Activated naive CD8-positive, alpha-beta T cell treated with anti-CD3 and anti-CD28 coated beads, Interleukin-2, amount 10 ng/mL, durations not matched to agents 7 days and 5 days (primary cell): ENCODE measurements at places on chromosomes 7 and 10. TPM values are rescaled to one million over a fixed set of nuclear protein-coding genes. Genes with fewer than 3 reads are reported as not detected.

DNA sequence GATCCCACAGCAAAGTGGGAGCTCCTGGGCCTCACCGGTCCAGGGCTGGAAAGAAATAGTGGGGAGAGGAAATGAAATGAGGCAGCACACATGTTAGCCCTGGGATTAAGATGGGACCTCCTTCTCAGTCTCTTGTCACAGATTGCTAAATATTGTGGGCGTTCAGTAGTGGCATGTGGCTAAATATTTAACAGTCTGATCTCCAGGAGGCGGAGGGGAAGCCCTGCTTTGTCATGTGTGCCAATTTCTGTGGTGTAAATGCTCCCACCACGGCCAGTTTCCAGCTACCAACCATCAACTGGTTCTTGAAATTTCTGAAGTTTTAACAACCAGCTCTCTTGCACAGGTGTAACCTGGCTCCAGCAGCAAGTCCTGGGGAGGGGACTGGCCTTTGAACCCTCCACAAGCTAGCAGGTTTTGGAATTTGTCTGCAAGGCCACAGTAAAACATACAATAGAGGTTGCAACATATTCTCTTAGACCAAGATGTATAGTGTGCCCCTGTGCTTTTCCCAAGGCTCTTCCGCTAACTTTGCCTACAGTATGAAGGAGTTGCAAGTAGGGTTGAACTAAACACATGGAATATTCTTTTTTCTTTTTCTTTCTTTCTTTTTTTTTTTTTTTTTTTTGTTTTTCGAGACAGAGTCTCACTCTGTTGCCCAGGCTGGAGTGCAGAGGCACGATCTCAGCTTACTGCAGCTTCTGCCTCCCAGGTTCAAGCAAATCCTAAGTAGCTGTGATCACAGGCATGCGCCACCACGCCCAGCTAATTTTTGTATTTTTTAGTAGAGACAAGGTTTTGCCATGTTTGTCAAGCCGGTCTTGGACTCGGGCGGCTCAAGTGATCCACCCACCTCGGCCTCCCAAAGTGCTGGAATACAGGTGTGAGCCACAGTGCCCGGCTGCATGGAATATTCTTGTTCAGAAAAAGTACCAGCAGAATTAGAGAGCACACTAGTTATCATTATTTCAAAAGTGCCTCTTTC is 103.1 kb upstream of the PCBD1 start:
- no peak overlapping the region for H3K27ac ChIP-seq
- no peak overlapping the region for H3K4me3 ChIP-seq
- peaks cover under 1% of the 10 kb centered on the region for H3K4me1 ChIP-seq
- H3K36me3 ChIP-seq: no peaks in the 10 kb centered on the region
- DNase-seq: peak; percentile 17

DNA sequence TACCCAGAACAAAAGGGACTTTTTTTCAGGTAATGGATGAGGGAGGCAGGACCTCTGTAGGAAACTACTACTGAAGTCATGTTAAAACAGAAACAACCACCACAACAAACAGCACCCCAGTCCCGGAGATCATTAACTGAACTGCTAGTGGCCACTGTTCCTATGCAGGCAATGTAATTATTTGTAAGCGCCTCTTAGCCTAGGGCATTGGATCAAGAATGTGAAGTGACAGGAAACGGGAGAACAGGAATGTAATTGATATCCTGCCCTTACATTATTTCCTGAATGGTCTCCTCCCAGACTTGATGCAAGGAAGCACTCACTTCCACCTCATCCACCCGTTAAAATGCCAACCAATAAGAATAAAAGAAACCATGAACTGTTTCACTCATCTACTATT is 16.7 kb upstream of the GAD2 start:
- peaks cover 6% of the 10 kb centered on the region for H3K36me3 ChIP-seq
- H3K27ac ChIP-seq: no peak overlapping the region
- peaks cover 13% of the 10 kb centered on the region for H3K27me3 ChIP-seq
- DNase-seq: no peak
- no peak overlapping the region for H3K4me3 ChIP-seq

GRCh38 chr10:79385804-79386531 is 38.7 kb downstream of the PPIF start:
- no peak overlapping the region for H3K27ac ChIP-seq
- peak; percentile 26 for DNase-seq
- H3K36me3 ChIP-seq: no peaks in the 10 kb centered on the region
- no peaks in the 10 kb centered on the region for H3K27me3 ChIP-seq

DNA sequence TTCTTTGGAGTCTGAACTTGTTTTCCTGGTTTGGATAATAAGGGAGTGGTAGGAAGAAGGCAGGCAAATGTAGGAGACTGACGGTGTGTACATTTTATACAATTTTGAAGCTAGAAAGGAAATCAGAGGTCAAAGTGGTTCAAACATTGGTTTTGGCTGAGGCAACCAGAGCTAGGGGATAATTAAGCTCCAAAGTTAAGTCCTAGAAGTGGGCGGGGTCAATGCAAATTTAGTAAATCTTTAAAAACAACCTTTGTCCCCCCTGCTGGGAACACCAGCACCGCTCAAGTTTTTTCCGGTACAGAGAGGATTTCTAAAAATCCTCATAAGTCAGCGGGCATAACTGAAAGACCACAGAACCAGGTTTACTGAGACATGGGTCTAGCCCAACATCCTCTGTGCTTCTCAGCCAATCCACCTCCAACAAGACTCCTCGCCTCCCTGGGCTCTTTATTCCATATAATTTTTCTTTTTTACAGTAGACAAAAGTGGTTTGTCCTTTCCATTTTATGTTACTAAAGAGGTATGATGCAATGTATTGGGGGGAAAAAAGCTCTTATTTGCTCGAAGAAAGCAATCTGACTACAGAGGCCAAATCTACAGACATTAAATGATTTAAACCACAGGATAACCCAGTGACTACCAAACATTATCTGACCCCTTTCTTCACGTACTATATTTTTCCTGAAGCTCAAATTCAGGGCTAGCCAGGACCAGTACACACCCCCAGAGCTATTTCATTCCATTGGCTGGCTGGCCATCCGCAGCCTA is 1.6 kb downstream of the GLUD1 start:
- no peak for DNase-seq
- peaks cover 35% of the 10 kb centered on the region for H3K4me1 ChIP-seq
- H3K27me3 ChIP-seq: no peaks in the 10 kb centered on the region
- H3K36me3 ChIP-seq: peaks cover 9% of the 10 kb centered on the region

The CLDN12 gene
- total RNA-seq: 5.0 TPM

DNA sequence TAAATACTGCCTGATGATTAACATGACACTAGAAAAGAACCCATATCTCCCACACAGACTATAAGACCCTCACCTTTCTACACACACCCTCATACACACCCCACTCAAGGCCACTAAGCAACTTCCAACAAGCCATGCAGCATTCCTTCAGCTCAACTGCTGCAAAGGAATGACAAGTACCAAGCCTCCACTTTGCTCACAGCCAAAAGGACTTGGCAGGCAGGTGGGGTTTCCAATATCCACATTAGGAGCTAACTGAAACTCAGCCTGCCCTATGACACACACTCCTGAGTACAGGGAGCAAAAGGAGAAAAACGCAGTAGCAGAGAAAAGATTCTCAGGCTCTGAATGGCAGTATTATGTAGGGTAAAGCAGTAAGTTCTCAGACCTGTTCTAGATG is 13.4 kb downstream of the USP54 start:
- H3K27ac ChIP-seq: no peak overlapping the region
- no peak overlapping the region for H3K4me3 ChIP-seq
- no peaks in the 10 kb centered on the region for H3K27me3 ChIP-seq
- peaks cover 2% of the 10 kb centered on the region for H3K4me1 ChIP-seq
- no peaks in the 10 kb centered on the region for H3K36me3 ChIP-seq

- peaks cover 6% of the 10 kb centered on the region for H3K4me1 ChIP-seq
- peaks cover 23% of the 10 kb centered on the region for H3K27me3 ChIP-seq
- no peak overlapping the region for H3K4me3 ChIP-seq
- no peaks in the 10 kb centered on the region for H3K36me3 ChIP-seq
- no peak for DNase-seq
These were observed 302.6 kb downstream of the KLF6 start for GRCh38 chr10:3482200-3482993.

The NCF1 gene
- 3.8 TPM for total RNA-seq
